Fibroblast of skin of scalp (primary cell): ENCODE measurements at places on chromosomes 5 and 9.

- peak; percentile 63 for DNase-seq
Observed at GRCh38 chr5:103475629-103476240, 86.9 kb downstream of the NUDT12 start.

- peak; percentile 8 for DNase-seq
Observed at GRCh38 chr5:61623401-61624069, 291.5 kb downstream of the ZSWIM6 start.

DNA sequence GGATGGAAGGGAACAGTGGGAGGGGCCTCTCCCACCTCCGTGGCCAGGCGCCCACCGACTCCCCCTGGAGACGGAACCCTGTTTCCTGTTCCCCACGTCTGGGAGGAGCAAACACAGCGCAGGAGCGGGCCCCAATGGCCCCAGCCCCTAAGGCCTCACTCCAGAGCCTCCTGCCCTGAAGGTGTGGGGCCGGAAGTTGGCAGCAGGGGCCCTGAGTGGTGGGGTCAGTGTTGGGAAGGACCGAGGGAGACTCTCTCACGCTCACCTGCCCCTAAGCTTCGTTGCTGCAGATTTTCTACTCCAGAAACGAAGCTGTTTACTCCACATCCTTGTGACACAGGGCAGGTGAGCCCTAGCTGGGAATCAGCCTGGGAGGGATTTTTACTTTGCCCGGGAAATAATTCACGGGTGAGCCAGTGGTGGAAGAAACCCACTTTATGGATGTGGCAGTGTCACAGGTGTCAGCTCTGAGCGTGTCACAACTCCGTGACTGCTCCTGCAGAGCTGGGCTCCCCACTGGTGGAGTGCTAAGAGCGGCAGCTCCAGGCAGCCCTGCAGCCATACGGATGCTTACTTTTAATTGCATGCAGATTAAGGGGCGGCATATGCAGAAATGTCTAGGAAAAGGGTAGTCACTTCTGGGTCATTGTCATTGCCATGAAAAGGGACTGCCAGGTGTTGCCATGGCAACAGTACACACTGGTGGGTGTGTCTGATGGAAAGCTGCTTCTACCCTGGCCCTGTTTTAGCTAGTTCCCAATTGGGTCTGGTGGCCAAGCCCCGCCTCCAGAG lies 77.5 kb upstream of the OLFM1 start:
- DNase-seq, result no peak

GRCh38 chr5:90495146-90495545 lies 20.5 kb downstream of the POLR3G start:
- no peak for DNase-seq

DNA sequence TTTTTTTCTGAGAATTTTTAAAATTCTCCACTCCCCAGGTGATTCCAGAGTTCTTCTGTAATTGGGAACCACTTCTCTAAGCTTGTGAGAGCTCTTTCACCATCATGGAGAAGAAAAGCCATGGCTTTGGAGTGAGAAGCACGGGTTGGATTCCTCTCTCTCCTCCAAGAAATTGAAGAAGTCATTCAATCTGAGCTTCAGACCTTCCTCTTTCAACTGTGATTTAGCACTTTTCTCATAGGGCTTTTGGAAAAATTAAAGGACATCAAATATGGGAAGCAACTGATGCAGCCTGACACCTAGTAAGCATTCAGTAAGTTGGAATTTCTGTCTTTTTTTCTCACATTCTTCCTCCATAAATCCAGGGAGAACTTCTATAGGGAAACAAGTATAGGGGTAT lies 580.4 kb upstream of the KLF4 start:
- no peak for DNase-seq

DNA sequence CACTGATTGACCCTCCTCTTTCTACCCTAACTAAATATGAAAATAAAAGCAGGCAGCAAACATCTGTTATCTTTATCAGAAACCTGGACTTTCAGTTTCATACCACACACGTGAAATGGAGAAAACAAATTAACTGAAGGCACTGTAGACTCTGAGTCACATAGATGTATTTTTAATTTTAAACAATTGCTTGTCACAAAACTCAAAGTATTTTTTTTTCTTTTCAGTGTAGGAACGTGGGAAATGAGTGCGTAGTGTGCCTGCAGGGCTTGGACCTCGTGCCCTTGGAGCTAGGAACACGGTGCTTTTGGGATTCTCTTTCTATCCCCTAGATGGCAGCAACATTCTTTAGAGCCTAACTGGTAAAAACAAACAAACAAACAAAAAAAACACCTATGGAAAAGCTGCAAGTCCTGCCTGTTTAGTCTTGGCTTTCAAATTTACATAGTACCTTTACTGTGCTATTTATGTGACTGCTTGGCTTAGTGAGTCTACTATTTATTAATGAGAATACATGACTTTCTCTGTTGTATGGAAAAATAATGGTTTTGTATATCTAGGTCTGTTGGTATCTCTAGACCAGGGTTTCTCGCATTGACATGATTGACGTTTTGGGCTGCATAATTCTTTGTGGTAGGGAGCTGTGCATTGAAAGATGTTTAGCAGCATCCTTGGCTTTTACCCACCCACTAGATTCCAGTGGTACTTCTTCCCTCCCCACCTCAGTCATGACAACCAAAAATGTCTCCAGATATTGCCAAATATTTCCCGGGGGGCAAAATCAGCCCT lies 16.8 kb upstream of the ACTBL2 start:
- peak; percentile 53 for DNase-seq

- no peak for DNase-seq
Observed at GRCh38 chr9:133044125-133044524, 13.3 kb downstream of the GTF3C5 start.

GRCh38 chr5:76299592-76299991 lies 103.5 kb upstream of the IQGAP2 start:
- no peak for DNase-seq

DNA sequence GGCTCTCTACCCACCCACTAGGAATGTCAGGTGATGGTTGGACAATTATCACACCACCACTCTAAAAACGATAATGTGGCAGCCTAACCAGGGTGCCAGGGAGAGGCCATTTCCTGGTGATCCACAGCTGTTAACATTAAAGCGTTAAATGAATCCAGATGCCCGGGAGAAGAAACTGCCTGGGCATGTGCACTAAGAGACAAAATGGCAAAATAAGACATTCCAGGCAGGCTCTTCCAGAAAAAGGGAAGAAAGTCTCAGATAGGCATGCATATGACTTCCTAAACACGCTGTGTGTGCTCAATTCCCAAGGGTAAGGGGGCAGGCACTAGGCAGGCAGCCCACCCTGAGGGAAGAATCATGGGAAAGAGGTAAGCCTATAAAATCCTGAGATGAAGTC lies 4.6 kb upstream of the TXN start:
- peak; percentile 57 for DNase-seq

GRCh38 chr5:107661038-107661649 lies 9.6 kb downstream of the EFNA5 start:
- no peak for DNase-seq

GRCh38 chr5:91271999-91272398 lies 111.1 kb downstream of the ARRDC3 start:
- no peak for DNase-seq

GRCh38 chr5:176614805-176615478 lies 5.0 kb upstream of the GPRIN1 start:
- peak; percentile 65 for DNase-seq

GRCh38 chr5:3359642-3360041 lies 236.0 kb upstream of the IRX1 start:
- no peak for DNase-seq

GRCh38 chr5:134732819-134733218 lies 5.5 kb upstream of the CAMLG start:
- no peak for DNase-seq

DNA sequence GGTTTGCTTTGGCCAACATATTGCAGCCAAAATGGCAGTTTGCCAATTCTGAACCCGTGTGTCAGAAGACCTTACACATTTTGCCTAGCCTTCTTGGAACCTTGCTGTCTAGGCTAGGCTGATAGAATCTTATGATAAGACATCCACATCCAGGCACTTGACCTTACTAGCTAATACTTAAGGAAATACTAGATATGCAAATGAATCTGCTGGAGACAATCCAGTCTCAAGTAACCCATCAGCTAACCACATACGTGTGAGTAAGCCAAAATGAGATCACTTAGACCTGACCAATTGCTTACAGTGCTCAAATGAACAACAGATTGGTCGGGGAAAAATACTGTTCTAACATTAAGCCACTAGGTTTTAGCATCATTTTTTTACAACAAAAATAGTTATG lies 1504.6 kb upstream of the CDH9 start:
- peak; percentile 59 for DNase-seq

- no peak for DNase-seq
Observed at GRCh38 chr5:57855831-57856230, 373.2 kb upstream of the ACTBL2 start.

GRCh38 chr5:68435611-68436010 lies 220.1 kb downstream of the PIK3R1 start:
- DNase-seq, result no peak

DNA sequence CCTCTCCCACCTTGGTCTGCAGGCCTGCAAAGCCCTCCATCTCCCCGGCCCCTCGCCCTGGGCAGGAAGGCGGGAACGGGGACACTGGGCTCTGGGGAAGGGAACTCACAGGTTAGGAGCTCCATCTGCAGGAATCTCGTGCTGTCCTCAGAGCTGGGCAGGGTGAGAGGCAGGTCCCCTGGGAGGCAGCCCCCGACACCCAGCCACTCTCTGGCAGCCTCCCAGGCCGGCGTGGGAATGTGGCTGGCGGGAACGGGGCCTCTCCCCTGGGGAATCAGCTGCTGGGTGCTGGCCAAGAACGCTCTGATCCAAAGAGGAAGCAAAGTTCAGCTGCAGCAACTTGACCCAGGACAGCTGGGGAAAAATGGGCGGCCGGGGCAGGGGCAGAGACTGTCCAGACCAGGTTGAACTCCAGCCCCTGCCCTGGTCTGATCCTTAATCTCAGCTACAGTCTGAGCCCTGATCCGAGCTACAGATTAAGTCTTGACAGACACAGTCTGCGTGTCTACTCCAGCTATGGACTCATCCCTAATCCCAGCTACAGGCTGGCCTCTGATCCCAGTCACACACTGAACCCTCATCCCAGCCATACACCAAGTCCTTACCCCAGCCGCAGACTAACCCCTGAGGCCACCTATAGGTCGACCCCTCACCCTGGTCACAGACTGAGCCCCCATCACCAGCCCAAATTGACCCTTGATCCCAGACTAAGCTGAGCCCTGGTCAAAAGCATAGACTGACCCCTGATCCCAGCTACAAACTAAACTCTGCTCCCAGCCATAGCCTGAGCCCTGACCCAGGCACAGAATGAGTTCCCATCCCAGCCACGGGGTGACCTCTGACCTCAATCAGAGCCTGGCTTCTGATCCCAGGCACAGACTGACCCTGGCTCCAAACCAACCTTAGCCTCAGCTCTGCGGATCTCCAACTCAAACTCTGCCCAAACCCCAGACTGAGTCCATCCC lies 37.3 kb upstream of the EGFL7 start:
- DNase-seq, result peak; percentile 65

DNA sequence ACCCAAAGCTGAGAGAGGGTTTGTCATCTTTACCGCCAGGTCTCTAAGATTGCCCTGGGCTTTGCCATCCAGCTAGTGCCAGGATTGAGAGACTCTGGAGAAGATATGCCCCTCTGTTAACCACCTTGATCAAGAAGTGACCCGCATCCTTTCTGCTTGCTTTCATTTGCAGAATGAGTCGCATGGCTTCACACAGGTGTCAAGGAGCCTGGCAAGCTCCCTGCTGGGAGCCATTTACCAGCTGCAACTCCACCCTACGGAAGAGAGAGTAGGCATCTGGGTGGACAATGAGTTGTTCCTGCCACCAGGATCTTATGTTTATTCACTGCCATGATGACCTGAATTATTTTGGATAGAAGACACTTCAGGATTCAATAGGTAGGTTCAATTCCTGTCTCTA lies 43.0 kb downstream of the HSD17B3 start:
- DNase-seq, result no peak

- DNase-seq, result peak; percentile 7
Observed at GRCh38 chr9:131037335-131038255, 28.6 kb downstream of the LAMC3 start.

DNA sequence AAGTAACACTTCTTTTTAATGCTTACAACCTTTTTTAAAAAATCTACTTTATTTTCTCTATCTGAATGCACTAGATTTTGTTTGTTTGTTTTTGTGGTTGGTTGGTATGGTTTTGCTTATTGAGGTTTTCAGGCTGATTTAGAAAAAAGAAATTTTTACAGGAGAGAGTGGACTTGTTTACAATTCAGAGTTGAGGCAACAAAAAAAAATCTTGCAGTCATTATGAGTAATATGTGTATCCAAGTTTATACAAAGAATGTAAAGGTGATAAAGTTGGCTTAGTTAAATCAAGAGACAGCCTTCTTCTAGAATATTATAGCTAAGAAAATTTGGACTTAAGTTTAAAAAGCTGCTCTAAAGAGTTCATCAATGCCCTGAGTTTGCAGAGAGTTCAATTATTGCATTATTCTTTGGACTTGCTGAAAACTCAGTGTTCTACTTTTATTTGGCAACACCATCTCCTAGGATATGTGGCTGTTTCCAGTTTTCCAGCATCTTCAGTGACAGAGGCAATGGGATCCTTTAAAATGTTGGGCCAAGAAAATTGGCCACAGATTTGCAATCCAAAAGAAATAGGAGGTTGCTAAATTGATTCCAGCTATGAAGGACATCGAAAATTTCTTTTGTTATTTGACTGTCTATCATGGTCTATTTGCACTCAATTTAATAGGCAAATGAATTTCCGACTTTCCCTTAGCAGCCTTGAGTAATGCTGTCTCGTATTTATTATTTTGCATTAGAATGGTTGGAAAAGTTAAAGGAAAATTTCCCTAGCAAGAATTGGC lies 10.7 kb downstream of the STK32A start:
- no peak for DNase-seq

DNA sequence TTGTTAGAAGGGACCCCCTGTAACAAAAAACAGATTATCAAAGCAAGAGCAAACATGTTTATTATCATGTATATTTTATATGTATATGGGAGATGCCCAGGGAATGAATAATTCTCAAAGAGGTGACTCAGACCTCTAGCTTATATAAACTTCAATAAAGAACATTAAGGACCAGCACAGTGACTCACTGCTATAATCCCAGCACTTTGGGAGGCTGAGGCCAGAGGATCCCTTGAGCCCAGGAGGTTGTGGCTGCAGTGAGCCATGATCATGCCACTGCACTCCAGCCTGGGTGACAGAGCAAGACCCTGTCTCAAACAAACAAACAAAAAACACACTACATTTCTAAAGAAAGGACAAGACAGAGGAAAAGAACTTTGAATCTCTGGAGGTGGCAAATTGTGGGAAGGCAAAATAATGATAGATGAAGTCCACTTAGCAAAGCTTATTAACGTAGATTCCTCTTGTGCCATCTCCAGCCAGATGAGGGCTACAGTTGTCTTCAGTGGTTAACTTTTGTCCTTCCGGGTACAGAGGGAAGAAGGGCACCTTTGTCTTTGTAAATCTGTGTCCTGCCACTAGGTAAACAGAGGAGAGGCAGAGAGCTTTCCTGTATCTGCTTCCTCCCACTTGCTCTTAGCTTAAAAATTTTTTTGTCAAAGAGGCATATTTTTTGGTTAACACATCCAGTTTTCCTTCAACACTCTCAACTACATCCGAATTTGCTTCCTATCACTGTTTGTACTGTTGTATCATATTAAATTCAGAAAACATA lies 7.5 kb upstream of the RFK start:
- DNase-seq, result peak; percentile 31

GRCh38 chr9:36492865-36493264 lies 79.8 kb upstream of the MELK start:
- peak; percentile 17 for DNase-seq

GRCh38 chr9:130570208-130570607 lies 9.2 kb upstream of the FUBP3 start:
- DNase-seq, result no peak
